Muscle of leg (tissue), 16 donors: ENCODE measurements at places on chromosomes 4 and X. TPM values are rescaled to one million over a fixed set of nuclear protein-coding genes. Genes with fewer than 3 reads are reported as not detected.

F8A3 gene
- 0.84 TPM for total RNA-seq

IRS4 gene
- total RNA-seq, result 0.09 TPM

- DNase-seq, result no peak
- no peak overlapping the region for H3K27ac ChIP-seq
- H3K4me3 ChIP-seq, result no peak overlapping the region
- H3K36me3 ChIP-seq, result no peaks in the 10 kb centered on the region
- no peaks in the 10 kb centered on the region for H3K4me1 ChIP-seq
Observed at GRCh38 chr4:30630431-30630830, 89.7 kb upstream of the PCDH7 start.

DNA sequence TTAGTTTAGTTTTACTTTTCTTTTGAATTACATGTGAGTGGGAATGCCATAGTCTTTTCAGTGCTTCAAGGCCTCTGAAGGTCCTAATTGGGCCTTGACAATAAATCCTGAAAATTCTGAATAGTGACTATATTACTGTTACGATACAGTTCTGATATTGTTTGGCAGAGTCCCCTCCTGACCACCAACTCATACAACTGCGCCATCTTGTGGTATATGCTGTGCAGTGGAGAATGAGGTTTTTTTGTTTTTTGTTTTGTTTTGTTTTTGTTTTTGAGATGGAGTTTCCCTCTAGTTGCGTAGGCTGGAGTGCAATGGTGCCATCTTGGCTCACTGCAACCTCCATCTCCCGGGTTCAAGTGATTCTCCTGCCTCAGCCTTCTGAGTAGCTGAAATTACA, 56.6 kb upstream of the CHRDL1 start:
- peaks cover 2% of the 10 kb centered on the region for H3K4me1 ChIP-seq
- no peak overlapping the region for H3K27ac ChIP-seq

C4orf51 gene
- not detected for total RNA-seq

DNA sequence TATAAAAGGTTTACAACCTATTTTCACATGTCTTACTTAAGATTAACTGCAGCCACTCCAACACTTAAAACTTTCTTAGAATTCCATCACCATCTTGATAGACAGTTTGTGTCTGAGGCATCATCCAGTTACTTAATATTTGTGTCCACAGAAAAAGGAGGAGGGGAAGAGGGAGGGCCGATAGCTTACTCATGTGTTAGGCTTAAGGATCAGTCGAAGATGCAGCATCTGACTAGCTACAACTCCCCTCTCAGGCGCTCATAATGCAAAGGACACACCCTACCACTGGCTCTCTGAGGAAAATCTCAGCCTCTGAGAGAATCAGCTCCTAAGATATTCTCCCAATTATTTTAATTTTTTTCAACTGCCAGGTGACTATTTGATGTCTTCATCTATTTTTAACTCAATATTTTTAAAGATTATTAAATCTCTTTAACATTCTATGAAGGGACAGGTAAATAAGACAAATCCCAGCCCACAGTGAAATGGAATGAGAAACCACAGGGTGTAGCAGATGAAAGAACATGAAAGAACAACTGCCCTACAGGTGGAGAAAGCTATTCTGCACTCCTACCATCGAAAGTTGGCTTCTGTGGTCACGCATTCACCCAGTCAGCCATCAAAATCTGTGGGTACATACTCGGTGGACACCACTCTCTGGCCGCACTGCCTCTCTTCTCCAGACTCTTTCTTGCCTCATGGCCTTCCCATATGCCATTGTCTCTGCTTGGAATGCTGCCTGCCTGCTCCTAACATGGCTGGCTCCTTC, 48.0 kb downstream of the ARAP2 start:
- H3K27me3 ChIP-seq, result no peaks in the 10 kb centered on the region
- no peak overlapping the region for H3K27ac ChIP-seq
- H3K36me3 ChIP-seq, result no peaks in the 10 kb centered on the region
- H3K4me3 ChIP-seq, result no peak overlapping the region
- no peaks in the 10 kb centered on the region for H3K4me1 ChIP-seq

NUP54 gene
- 45.7 TPM for total RNA-seq

CXCL6 gene
- not detected for total RNA-seq

DNA sequence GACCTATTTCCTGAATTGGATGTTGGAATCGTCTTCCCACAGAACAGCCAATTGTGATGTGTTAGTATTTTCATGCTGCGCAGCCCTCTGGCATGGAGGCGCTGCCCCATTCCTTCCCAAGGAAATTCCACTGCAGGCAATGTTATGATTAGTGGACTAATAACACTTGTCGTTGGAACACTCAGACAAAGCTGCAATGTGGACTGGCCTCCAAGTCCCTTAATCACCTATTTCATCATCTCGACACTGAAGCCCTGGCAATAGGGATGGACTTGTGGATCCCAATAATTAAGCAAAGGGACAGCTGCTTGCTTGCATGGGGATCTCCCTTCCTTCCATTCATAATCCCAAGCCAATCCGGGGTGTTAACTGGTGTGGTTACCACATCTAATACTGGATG, 78.8 kb upstream of the PLAC1 start:
- H3K4me3 ChIP-seq, result no peak overlapping the region
- peaks cover 15% of the 10 kb centered on the region for H3K27me3 ChIP-seq
- no peaks in the 10 kb centered on the region for H3K36me3 ChIP-seq
- H3K4me1 ChIP-seq, result peaks cover 56% of the 10 kb centered on the region

DNA sequence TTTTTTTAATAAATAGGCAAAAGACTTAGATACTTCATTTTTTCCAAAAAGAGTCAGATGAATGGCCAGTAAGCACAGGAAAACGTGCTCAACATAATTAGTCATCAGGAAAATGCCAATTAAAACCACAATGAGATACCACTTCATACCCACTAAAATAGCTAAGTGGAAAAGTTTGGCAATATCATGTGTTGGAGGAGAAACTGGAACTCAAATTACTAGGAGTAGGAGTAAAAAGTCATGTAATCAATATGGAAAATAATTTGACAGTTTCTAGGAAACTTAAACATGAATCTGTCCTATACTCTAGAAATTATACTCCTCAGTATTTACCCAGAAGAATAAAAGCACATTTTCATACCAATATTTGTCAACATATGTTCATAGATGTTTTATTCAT, 449.8 kb downstream of the INPP4B start:
- DNase-seq, result no peak
- H3K4me3 ChIP-seq, result no peak overlapping the region
- H3K27ac ChIP-seq, result no peak overlapping the region
- H3K4me1 ChIP-seq, result no peaks in the 10 kb centered on the region
- no peaks in the 10 kb centered on the region for H3K36me3 ChIP-seq

MAGED4B gene
- total RNA-seq, result 30.1 TPM

DNA sequence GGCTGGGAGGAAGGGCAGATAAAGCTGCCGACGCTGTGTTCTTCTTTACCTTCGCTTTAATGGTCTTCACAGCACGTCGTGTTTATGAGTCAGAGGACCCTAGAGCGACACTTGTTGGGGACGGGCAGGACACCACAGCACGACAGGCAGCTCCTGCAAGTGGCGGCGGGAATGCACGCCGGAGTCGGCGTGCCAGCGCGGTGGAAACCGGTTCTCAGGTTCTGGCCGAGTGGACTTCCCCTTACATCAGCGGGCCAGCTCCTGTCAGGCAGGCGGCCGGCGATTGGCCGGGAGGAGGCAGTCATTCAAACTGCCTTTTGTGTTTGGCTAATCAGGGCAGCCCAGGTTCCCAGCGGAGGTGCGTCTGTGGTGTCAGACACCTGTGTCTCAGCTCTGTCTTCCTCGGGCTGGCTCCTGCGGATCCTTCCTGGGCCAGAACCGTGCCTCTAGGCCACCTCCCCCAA, 150.9 kb downstream of the SHROOM3 start:
- DNase-seq, result peak; percentile 73
- H3K27ac ChIP-seq, result peak overlapping the region; percentile 77
- H3K36me3 ChIP-seq, result no peaks in the 10 kb centered on the region
- H3K27me3 ChIP-seq, result no peaks in the 10 kb centered on the region
- H3K4me1 ChIP-seq, result peaks cover 34% of the 10 kb centered on the region

- H3K36me3 ChIP-seq, result no peaks in the 10 kb centered on the region
- H3K4me1 ChIP-seq, result no peaks in the 10 kb centered on the region
- peaks cover 15% of the 10 kb centered on the region for H3K27me3 ChIP-seq
- H3K27ac ChIP-seq, result no peak overlapping the region
- DNase-seq, result no peak
- no peak overlapping the region for H3K4me3 ChIP-seq
Observed at GRCh38 chrX:15214588-15214987, 55.3 kb downstream of the ASB9 start.

DNA sequence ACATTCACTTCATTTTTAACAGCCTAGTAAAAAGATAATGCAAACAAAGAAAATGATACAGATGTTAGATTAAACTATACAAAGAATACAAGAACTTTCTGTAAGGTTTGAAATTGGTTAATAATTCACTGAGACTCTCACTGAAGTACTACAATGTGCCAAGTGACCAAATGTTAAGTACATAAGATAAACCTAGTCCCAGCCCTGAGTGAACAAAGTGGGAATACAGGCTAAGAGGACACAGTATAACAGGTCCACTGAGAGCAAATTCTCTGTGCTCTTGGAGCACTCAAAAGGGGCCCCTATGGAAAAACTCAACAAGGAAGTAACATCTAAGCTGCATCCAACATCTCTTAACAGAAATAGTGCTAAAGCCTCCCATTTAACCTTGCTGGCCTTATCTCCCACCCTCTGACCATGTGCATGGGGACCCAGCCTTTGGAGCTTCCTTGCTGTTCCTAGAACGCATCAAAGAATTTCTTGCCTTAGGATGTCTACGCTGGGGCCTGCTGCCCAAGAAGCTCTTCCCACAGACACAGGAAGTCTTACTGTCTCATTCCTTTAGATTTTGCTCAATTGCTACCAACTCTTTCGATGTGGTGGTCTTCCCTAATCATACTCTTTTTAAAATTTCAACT, 113.4 kb downstream of the ZAR1 start:
- H3K4me3 ChIP-seq, result no peak overlapping the region
- peaks cover 2% of the 10 kb centered on the region for H3K36me3 ChIP-seq
- H3K27ac ChIP-seq, result no peak overlapping the region
- no peaks in the 10 kb centered on the region for H3K4me1 ChIP-seq
- H3K27me3 ChIP-seq, result no peaks in the 10 kb centered on the region

- DNase-seq, result peak; percentile 76
- no peaks in the 10 kb centered on the region for H3K27me3 ChIP-seq
- no peak overlapping the region for H3K4me3 ChIP-seq
- H3K27ac ChIP-seq, result peak overlapping the region; percentile 43
- H3K36me3 ChIP-seq, result no peaks in the 10 kb centered on the region
Observed at GRCh38 chr4:85452058-85452731, 22.8 kb upstream of the ARHGAP24 start.

DNA sequence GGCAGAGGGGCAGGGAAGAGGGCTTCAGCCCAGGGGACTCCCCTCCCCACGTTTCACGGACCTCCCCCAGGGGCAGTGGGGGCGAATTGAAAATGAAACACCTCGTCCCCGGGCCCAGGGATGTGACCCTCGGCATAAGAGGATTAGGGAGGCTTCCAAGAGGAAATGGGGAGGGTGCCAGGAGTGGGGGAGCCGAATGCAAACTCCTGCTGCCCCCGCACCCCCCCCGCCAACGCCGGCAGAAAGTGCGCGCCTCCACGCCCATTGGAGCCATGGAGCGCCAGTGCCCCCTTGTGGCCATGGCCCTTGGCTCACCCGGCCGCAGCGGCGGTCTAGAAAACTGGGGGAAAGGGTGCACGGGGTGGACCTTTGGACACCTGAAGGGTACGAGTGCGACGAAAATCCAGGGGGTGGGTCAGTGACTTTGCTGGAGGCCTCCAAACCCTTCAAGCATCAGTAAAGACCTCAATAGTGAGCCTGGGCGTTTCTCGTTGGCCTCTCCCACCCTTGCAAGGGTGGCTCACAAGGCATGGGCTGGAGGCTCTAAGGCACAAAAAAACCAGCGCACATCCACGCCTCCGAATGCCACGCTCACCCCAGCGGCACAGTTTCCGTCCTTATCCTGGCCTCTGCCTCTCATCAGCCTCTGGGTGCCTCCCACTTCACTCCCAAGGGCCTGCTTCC, 120.8 kb upstream of the PJA1 start:
- peaks cover 32% of the 10 kb centered on the region for H3K4me1 ChIP-seq
- H3K27me3 ChIP-seq, result peaks cover 58% of the 10 kb centered on the region
- H3K36me3 ChIP-seq, result no peaks in the 10 kb centered on the region
- H3K4me3 ChIP-seq, result peak overlapping the region; percentile 39
- peak overlapping the region; percentile 35 for H3K27ac ChIP-seq

XKRX gene
- 0.04 TPM for total RNA-seq

- H3K27me3 ChIP-seq, result no peaks in the 10 kb centered on the region
- H3K27ac ChIP-seq, result no peak overlapping the region
- no peaks in the 10 kb centered on the region for H3K36me3 ChIP-seq
- DNase-seq, result peak; percentile 86
- no peak overlapping the region for H3K4me3 ChIP-seq
Observed at GRCh38 chr4:75004755-75005668, 72.1 kb downstream of the PARM1 start.

- no peak overlapping the region for H3K4me3 ChIP-seq
- H3K27me3 ChIP-seq, result no peaks in the 10 kb centered on the region
- H3K4me1 ChIP-seq, result peaks cover 10% of the 10 kb centered on the region
- no peaks in the 10 kb centered on the region for H3K36me3 ChIP-seq
Observed at GRCh38 chr4:141016117-141016798, 117.0 kb downstream of the RNF150 start.

GRCh38 chr4:98374643-98375042, 113.5 kb downstream of the RAP1GDS1 start:
- peak overlapping the region; percentile 11 for H3K27ac ChIP-seq
- no peaks in the 10 kb centered on the region for H3K27me3 ChIP-seq
- H3K4me1 ChIP-seq, result no peaks in the 10 kb centered on the region
- peak; percentile 94 for DNase-seq

GRCh38 chrX:27966955-27967354, 14.3 kb downstream of the DCAF8L1 start:
- DNase-seq, result peak; percentile 56

OCRL gene
- 7.7 TPM for total RNA-seq

- H3K36me3 ChIP-seq, result no peaks in the 10 kb centered on the region
- DNase-seq, result no peak
- H3K27me3 ChIP-seq, result no peaks in the 10 kb centered on the region
- H3K27ac ChIP-seq, result no peak overlapping the region
- H3K4me3 ChIP-seq, result no peak overlapping the region
Observed at GRCh38 chr4:40583850-40584439, 45.7 kb downstream of the RBM47 start.

USP27X gene
- 1.5 TPM for total RNA-seq

- H3K27ac ChIP-seq, result no peak overlapping the region
- no peaks in the 10 kb centered on the region for H3K27me3 ChIP-seq
- no peaks in the 10 kb centered on the region for H3K4me1 ChIP-seq
- peak; percentile 12 for DNase-seq
- no peak overlapping the region for H3K4me3 ChIP-seq
Observed at GRCh38 chr4:126338548-126338947, 1023.8 kb downstream of the FAT4 start.

FHIP1A gene
- 11.0 TPM for total RNA-seq

DNA sequence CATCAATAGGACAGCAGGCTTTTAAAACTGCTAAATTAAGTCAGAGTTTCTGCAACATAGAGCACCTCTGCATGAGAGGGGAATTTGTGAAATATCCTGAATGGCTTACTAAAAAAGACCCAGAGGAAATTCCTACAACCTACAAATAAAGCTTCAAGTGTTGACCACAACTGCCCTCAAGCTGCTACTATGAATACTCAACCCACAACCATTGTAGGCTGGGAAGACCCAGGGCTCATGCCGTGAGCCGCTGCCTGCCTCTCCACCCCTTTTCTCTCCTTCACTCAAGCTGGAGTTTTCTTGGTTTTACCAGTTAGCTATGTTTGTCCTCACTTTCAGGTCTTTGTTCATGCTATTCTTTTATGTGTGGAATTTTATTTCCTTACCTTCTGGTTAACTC, 151.6 kb downstream of the EMCN start:
- no peaks in the 10 kb centered on the region for H3K4me1 ChIP-seq
- no peaks in the 10 kb centered on the region for H3K36me3 ChIP-seq
- H3K4me3 ChIP-seq, result no peak overlapping the region
- no peak overlapping the region for H3K27ac ChIP-seq
- no peaks in the 10 kb centered on the region for H3K27me3 ChIP-seq

GRCh38 chr4:140256941-140257340, 103.0 kb upstream of the MAML3 start:
- H3K36me3 ChIP-seq, result no peaks in the 10 kb centered on the region
- H3K4me3 ChIP-seq, result no peak overlapping the region
- DNase-seq, result no peak
- peaks cover 6% of the 10 kb centered on the region for H3K4me1 ChIP-seq
